ENCODE measurements at places on chromosomes 6 and 20.

DNA sequence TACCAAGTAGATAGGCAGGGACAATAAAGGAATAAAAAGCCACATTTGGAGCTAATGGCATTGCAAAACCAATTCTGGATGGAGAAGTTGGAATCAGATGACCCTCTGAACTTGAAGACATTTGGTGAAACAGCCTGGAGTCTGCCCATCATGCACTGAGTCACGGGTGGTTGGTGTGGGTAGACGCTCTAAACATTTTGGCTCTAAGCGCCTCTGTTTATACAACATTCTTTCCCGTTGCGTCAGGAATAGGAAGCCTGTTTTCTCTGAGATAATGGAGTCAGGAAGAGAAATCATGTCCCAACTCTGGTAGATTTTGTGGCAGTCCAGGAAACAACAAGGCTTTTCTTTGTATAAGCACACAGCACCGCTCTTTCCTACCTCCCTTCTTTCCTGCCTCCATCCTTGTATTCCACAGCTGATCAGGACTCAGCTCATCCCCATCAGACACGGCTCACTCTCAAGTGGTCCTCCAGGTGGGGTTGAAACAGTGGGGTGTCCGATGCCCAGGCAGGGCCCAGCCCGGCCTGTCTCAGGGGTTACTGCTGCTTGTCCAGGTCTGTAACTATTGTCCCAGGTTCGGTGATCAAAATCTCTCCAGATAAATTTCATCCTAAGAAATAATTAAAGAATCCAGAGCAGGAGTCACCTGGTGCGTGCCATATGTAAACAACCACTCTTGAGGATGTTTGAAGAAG lies 12.1 kb upstream of the RAMACL start:
- no peak for DNase-seq

DNA sequence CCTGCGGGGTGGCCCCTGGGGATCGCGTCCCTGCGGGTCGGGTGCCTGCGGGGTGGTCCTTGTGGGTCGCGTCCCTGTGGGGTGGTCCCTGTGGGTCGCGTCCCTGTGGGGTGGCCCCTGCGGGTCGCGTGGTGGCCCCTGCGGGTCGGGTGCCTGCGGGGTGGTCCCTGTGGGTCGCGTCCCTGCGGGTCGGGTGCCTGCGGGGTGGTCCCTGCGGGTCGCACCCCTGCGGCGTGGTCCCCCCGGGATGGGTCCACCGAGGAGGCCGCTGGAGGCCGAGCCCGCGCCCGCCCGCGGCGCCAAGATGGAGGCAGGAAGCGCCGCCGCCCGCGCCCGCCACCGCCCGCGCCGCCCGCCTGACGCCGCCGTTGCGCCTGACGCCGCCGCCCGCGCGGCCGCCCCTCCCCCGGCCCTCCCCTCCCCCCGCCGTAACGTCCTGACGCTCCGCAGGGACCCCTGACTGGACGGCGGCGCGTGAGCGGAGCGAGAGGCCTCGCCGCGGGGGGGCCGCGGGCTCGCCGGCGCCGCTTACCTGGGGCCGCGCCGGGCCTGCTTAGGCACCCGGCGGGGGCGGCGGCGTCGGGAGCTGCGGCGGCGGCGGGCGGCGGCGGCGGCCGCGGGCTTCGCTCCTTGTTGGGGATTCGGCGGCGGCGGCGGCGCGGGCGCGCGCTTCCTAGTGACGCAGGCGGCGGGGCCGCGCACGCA lies at the start of gene GMEB2:
Gene GMEB2 (minus strand): TSS at position 678 of the 705 bp plus-strand sequence. CDS start 7,704 bp downstream, outside the sequence.
- peak; percentile 94 for DNase-seq

- no peak for DNase-seq
These were observed 231.8 kb upstream of the GMDS start for GRCh38 chr6:2477250-2477649.

- DNase-seq: no peak
These were observed 752.6 kb upstream of the MARCKS start for GRCh38 chr6:113104541-113104940.

DNA sequence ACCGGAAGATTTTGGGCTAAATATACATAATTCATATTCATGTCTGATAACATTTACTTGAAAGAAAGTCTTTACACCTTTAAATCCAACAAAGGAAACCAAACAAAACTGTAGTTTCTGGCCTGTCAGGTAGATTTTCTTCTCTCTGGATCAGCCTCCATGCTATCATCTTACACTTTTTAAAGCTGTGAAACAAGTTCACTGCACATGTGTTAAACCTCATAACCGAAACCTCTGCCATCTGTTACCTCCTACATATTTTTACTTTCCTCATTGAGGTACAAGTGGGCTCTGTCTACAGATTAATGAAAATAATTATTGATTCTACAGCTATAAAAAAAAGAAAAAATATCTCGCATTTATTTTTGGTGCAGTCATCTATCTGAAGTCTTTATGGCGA lies 149.9 kb downstream of the RALGAPA2 start:
- no peak for DNase-seq

DNA sequence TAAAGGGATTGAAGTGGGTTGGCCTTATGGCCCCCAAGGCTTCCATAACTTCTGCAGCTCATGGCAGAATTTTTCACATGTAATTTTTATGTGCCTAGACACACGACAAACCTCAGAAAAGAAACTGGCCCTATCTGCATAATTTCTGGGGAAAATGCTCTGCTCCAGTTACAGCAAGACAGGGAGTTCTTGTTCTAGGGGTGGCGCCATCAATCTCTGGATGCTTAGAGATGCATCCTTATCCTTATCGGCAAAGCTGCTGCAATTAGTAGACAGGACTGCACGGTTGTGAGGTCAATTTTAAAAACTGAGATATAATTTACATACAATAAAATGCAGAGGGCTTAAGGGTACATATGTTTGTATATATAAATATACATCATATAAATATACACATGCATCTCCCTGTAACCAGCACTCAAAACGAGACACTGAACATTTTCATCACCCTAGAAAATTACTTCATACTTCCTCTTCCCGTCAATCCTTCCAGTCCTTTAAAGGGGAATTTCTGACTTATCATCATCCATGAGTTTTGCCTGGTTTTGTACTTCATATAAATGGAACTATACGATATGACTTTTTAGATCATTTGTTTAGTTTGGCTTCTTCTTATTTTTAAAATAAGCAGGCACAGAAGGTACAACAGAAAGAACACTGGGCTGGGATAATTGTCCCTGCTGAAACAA lies 10.2 kb downstream of the ELMO2 start:
- no peak for DNase-seq

GRCh38 chr6:1584146-1584545 lies 25.6 kb upstream of the FOXC1 start:
- DNase-seq: no peak

GRCh38 chr6:167733740-167734661 lies 92.7 kb upstream of the AFDN start:
- DNase-seq: no peak

DNA sequence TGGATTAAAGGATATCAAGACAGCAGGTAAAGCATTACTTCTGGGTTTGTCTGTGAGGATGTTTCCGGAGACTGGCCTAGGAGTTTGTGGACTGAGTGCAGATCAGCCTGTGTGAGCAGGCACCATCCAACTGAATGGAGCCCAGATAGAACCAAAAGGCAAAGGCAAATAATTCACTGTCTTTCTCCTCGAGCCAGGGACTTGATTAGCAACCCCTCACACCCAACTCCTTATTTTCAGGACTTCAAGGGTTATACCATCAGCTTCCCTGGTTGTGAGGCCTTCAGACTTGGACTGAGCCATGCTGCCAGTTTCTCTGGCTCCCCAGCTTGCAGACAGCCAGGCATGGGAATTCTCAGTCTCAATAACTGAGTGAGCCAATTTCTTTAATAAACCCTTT lies 19.3 kb downstream of the PSMB1 start:
- DNase-seq: no peak

DNA sequence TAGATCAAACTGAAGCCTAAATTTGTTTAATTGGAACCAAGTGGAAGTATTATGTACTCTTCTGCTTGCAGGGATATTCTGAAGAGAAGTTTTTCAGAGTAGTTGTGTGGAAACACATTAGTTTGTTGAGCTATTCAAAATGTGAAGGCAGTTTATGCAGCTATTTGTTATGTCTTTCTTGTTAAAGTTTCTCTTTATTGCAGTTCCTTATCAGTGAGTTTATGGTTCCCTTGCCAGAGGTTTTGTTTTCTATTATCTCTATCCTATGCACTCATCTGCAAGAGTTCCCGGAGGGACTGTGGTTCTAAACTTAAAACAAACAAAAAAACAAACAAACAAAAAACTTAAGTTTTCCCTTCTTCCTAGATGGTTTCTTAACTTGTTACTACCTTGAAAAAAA lies 143.7 kb upstream of the SLC22A16 start:
- no peak for DNase-seq

- no peak for DNase-seq
These were observed 25.3 kb upstream of the TIAM2 start for GRCh38 chr6:154969796-154970195.

DNA sequence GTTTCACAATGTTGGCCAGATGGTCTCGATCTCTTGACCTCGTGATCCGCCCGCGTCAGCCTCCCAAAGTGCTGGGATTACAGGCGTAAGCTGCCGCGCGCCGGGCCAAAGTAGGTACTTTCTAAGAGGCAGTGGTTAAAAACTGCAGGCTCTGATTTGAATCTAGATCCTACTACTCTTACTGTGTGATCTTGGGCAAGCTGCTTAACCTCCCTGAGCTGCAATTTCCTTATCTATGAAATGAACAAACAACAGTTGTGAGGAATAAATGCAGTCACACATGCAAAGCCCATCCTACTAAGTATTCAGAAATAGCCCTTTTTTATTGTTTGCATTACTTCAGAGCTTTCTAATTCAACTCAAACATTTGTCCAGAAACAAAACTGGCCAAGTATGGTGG lies 2.9 kb downstream of the FAXC start:
- DNase-seq: no peak

- no peak for DNase-seq
These were observed 80.1 kb upstream of the C6orf118 start for GRCh38 chr6:165389534-165389933.

GRCh38 chr20:16283978-16284377 lies 289.3 kb downstream of the KIF16B start:
- no peak for DNase-seq

DNA sequence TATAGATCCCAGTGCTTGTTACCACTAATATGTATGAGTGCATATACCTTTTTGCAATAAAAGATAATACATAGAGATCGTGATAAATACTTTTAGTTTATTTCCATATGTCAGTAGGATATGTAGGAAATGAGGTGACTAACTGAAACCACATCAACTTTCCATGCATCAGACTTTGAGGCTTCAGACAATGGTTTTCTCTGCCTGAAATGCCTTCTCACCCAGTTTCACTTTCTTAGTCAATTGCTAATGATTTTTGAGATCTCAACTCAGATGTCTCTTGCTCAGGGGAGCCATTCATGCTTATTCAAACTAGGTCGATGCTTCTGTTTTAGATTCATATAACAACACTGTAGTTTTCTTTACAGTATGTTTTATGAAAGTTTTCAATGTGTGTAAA lies 626.6 kb upstream of the ADGRB3 start:
- DNase-seq: peak; percentile 1

Measured in GM19239 (cell line).